ENCODE measurements at places on chromosomes 7 and 10. TPM values are rescaled to one million over a fixed set of nuclear protein-coding genes. Genes with fewer than 3 reads are reported as not detected.

LIPN gene
- 2.2 TPM for total RNA-seq

HECW1 gene
- total RNA-seq = 0.18 TPM

DNA sequence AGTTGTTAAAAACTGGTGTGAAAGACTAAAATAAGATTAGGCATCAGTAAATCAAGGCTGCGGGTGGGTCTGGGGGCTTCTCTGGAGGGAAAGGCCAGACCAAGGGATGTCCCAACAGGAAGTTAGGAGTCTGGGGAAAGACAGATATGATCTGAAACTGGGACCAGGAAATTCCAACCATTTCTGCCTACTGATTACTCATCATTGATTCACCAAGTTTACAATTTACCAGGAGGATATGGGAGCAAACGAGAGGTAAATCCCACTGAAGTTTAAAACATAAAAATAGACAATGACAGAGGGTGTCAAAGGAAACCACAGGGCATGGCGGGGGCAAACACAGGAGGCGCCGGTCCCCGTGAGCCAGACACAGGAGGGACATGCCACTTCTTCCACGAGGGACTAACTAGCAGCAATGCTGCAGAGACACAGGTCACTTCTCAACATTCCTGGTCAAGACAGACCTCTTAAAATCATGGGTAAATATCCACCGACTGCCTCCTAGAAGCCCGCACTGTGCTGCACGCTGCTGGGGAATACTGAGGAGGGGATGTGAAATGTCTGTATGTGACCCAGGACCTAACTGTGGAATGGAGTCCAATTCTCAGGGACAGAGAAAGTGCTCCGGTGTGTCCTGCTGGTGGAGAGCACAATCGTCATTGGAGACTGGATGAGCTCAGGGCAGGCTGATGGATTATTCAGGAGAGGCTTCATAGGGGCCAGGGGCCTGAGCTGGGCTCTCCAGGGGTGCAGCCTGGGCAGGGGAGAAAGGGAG, 153.4 kb upstream of the KLF14 start:
- no peak for DNase-seq

GRCh38 chr10:87552248-87552929, 47.7 kb downstream of the MINPP1 start:
- DNase-seq = no peak

DNA sequence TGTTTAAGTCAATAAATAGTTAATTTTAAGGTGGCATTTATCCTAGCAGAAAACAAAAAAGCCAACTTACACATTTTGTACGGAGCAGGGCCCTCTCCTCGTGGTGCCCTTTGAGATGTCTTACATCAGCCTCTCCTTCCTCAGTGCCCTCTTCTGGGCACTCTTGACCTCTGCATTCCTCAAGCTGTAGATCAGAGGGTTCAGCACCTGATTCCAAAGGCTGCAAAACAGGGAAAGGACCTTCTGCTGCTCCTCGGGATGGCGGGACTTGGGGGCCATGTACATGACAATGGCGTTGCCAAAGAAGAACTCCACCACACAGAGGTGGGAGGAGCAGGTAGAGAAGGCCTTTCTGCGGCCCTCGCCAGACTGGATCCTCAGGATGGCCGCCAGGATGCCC, 4.6 kb upstream of the OR2A14 start:
- no peak for DNase-seq

- DNase-seq = no peak
Observed at GRCh38 chr10:88975377-88975720, 15.2 kb upstream of the FAS start.

CCL24 gene
- total RNA-seq = 2.9 TPM

- no peak for DNase-seq
Observed at GRCh38 chr7:70734411-70734810, 397.5 kb upstream of the GALNT17 start.

CALCR gene
- total RNA-seq = not detected

DNA sequence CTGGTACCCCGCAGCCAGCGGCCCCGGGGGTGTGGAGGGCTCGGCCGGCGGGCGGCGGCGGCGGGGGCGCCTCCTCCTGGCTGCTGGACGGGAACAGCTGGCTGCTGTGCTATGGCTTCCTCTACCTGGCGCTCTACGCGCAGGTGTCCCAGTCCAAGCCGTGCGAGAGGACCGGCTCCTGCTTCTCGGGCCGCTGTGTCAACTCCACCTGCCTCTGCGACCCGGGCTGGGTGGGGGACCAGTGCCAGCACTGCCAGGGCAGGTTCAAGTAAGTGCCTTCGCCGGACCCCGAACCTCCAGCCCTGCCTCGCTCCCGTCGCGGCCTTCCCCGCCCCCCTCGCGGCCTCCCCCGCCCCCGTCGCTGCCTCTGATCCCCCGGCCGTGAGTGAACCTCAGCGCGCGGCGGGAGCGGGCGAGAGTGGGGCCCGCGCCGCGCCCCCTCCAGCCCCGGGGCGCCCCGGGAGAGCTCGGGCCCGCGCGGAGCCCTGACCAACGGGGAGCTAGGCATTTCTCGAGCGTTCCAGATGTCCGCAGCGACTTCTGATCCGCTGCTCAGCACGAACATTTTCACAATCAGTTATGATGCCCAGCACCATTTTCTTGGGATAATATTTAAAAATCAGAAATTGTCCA, 727 bp downstream of the ATRNL1 start:
- no peak for DNase-seq

GRCh38 chr10:2994221-2994961, 73.0 kb upstream of the PFKP start:
- DNase-seq = no peak

GRCh38 chr7:47818796-47819606, 129.3 kb downstream of the PKD1L1 start:
- no peak for DNase-seq

DNA sequence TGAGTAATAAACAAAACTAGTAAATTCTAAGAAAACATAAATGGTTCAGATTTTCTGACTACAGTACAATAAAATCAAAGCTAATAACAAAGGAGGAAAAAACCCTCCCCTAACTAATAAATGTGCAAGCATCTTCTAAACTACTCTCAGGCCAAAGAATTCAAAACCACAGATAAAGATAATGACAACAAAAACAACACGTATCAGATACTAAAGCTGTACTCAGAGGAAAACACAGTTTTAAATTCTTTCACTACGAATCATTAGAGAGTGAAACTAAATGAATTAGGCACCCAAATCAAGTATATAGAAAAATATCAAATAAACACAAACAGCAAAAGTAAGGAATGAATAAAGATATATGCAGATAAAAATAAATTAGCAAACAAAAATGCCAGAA, 200.9 kb downstream of the TEX36 start:
- DNase-seq = no peak

DNA sequence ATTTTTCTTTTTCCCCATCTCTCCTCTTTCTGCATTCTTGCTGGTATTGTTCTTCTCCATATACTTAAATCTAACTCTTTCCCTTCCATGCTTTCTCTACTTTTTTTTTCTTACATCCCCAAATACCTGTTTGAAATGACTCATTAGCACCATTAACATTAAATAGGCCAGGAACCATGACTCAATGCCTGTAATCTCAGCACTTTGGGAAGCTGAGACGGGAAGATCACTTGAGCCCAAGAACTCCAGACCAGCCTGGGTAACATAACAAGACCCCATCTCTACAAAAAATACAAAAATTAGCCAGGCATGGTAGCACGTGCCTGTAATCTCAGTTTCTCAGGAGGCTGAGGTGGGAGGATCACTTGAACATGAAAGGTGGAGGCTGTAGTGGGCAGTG, 1026.8 kb downstream of the GATA3 start:
- DNase-seq = no peak

DNA sequence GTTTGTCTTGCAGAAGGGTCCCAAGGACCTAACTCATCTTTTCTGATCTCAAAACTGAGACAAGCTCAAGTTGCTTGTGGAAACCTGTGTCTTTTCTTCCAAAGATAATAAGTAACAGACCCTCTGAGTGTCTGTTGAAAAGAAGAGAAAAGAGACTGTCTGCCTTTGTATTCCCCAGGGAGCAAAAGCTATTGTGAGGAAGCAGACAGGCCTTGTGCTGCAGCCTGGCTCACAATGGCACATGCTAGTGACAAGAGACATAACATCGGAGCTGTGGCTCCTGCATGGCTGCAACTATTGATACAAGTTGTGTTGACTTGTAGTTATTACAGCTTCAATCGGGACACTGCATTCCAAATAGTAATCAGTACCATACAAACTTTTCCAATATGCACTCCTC, 202.9 kb downstream of the DKK1 start:
- DNase-seq = no peak

DNA sequence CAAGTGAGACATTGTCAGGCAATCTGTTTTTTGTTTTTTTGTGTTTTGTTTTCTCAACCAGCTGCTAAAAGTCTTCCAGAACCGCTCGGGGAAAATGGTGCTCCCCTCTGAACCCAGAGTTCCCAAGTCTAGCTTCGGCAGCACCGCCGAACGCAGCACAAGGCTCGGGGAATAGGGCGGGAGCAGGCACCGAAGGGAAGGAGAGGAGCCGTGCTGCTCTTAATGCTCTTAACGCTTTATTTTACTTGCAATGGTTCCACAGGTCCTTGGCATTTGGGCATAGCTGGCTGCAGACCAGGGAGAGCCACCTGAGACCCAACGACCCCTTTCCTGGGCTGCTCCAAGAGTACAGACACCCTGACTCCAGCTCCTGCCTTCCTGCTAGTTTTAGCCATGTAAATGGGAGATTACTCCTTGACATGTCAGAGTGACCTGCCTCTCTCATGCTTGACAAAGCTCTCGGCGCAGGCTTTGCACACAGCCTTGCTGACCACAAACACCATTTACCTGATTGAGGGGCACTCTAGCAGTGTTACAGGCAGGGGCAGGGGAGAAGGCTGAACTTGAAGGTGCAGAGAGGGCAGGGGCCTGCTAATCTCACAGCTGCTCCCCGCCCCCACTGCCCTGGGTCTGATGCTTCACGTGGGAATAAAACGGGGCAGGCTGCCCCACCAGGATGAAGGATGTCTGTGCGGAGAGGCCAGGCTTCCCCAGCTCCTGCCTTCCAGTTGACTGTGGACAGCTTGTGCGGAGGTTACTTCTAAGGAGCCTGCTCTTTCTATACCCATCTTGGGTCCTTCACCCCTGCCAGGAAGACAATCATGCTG, 58.6 kb upstream of the EFCAB10 start:
- no peak for DNase-seq

DNA sequence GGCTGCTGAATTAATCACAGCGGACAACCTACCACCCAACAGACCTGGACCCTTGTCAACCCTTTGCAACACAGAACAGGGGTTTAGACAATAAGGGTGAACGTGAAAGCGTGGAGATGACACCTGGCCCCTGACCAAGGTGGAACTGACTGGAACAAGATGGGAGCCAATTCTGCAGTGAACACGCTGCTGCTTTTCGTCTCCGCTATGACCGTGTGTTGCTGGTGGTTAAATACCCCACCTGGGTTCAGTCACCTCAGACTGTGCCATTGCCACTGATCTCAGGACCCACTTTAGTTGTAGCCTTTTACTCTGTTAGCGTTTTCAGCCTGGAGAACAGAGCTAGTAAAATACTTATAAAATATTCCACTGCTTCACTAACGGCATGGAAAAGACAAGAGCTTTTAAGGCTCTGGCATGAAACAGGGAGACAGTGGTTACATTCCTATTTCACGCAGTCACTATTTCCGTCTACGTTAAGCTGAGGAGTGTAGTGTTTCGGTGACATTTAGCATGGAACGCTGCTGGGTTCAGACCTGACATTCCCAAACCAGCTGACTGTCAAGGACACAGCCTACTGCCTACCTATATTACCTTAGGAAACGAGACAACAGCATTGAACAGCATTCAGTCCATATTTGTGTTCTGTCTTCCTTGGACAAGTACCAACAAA, 119.5 kb upstream of the PRSS1 start:
- DNase-seq = no peak

GRCh38 chr10:81348003-81348402, 527.0 kb upstream of the NRG3 start:
- no peak for DNase-seq

ANKRD2 gene
- total RNA-seq = 0.79 TPM

GRCh38 chr7:9120331-9120730, 686.9 kb downstream of the NXPH1 start:
- no peak for DNase-seq

DNA sequence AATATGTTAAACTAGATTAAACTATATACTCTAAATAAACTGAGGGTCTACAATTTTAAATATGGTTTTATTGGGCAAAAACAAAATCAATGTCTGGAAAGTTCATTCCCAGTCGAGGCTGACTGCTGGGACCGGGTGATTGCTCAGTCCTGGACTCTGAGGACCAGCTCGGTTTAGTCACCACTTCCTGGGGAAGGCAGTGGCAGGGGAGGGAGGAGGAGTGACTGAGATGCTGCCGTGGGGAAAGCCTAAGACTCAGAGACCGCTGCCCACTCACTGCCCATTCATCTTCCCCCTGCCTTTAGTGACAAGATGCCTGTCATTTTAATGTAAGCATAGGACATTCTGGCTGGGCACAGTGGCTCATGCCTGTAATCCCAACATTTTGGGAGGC, 29.0 kb downstream of the ATOH7 start:
- DNase-seq = no peak

All from esophagus squamous epithelium (tissue), 5 donors.